GM20000 (cell line): ENCODE measurements at places on chromosomes 1 and 21.

DNA sequence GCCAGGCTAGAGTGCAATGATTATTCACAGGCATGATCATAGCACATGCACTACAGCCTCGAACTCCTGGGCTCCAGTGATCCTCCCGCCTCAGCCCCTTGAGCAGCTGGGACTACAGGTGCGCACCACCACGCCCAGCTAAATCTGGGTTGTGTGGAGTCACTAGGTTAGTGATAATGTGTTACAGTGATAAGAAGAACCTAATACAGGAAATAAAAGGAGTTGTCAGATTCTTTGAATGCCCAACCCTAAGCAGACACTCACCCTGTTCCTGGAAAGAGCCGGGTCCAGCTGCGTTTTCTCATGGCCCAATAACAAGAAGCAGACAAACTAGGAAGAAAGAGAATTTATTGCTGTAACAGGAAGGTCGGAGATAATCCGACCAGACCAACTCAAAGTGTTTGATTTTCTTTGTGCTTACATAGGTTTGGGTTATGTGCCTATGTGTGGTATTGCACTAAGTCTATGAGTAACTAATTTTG lies 8.8 kb downstream of the IFNGR2 start:
- DNase-seq, result no peak

GRCh38 chr1:67704351-67704750 lies 19.4 kb downstream of the GADD45A start:
- DNase-seq, result no peak

DNA sequence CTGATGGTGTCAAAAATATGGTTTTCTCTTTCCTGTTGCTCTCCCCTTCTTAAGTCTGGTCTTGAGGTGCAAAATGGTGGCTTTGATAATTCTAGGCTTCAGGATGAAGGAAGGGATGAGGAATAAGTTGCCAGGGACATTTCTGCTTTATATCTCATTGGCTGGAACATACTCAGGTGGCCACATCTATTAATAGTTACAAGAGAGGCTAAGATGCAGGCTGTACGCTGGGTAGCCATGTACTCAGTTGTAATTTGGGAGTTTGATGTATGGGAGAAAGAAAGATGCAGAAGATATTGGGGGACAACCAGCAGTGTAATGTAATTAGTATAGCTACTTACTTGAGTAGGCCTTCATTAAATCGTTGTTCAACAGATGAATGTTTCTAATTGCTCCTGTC lies 25.2 kb downstream of the PRKAA2 start:
- no peak for DNase-seq

DNA sequence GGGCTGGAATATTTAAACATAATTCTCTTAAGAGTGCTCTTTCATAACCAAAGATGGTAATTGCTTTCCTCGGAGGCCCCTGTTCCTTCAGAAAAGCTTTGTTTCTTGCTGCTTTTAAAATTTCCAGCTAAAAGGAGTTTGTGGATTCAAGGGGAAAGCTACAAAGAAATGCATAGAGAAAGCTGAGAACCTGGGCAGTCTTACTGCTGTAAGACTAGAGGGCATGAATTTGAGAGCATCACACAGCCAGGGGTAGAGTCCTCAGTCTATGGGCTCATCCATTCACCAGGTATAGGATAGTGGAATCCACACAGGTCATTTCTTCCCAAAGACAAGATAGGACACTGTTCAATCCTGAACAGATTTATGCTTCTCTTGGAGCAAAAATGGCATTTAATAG lies 186.3 kb upstream of the PLD5 start:
- DNase-seq, result no peak

- no peak for DNase-seq
Measured at GRCh38 chr1:54253480-54253879, 53.5 kb downstream of the MRPL37 start.
